ENCODE measurements at places on chromosomes 16 and 17.

DNA sequence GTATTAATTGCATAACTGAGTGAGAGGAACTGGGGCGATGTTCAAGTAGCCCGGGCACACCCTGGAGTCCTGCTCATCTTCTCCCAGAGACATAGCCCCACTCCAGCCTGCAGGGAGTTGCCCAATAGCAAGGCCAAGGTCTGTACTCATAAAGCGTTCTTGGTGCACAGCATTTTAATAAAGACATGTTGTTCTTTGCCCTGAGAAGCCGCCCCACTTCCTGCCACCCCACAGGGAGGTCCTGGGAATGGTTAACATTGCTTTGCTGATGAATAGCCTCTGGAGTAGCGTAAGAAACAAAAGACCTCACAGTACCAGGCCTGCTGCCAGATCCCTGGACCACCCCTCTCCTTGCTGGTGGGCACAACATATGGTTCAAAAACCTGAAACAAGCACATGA lies 21.6 kb upstream of the CDH1 start:
- DNase-seq: no peak

- no peak for DNase-seq
Observed at GRCh38 chr17:27896701-27897100, 3.5 kb upstream of the LYRM9 start.

DNA sequence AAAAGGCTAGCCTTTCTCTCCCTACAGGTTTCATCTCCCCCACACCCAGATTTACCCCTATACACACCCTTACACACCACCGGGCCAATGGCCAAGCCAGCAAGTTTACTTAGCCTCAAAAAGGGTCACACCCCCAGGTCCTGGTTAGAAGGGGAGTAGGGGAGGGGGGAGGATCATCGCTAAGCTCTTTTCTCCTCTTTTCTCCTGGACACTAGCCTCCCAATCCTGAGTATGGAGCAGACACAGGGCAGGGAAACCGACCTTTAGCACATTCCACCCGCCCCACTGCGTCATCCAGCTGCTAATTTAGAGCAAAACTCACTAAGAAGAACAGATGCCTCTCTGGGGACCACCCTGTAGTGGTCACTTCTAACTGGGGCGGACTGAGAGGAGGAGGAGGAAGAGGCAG lies 4.4 kb downstream of the ACLY start:
- DNase-seq: no peak

GRCh38 chr17:1227917-1228780 lies 42.1 kb upstream of the BHLHA9 start:
- DNase-seq: peak; percentile 63

DNA sequence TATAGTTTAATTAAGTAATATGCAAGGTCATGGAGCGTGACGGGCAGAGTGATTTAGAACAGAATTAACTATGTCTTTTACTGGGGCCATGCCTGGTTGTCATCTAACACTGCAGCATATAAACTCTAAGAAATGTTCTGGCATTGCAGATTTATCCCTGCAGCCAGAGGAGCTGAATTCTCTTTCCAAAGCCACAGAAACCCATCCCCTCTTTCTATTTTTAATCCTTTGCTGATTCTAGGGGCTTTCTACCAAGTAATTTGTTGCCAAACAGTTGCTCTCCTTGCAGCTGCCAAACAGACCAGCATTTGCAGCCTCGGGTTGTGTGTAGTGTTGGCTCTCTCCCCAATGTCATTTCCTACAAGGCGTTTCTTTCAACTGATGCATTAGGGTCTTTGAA lies 243.2 kb upstream of the MON1B start:
- no peak for DNase-seq

DNA sequence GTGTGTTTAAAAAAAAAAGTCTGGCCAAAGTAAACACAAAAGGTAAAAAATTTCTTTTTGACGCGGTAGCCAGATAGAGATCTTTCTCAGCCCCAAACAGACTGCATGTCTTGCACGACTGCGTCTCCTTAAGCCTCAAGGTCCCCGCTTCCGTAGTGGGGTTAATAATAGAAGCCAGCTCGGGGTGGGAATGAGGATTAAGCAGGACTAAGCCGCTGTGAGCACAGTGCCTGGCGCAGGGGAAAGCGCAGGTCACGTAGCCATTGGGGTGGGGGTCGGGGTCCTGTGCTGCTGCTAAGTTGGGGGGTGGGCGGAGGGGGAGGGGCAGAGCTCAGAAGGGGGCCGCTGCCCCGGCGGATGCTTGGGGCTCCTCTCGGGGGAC lies 521 bp downstream of the GGA2 start:
- DNase-seq: peak; percentile 40

DNA sequence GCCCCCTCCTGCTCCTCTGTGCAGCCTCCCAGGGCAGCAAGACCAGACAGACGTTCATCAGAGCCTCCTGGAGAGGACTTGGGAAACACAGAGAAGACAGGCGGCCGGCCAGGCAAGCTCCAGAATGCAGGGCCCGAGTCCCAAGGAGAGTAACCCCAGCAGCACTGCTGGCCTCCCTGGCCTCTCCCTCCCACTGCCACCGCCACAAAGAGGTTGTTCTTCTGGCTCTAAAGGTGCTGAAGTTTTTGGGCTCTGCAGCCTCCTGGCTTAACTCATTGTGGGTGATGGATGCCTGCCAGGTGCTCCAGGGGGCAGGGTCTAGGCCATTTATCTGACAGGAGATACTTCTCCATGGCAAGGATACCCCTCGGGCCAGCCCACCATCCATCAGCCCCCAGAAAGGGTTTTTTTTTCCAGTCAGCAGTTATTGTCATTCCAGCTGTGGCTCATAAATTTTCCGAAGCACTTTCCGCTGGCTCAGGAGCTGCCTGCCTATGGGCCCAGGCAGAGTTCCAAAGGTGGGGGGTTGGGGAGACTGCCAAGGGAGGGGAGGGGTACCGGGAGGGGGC lies 32.0 kb upstream of the MRPS23 start:
- DNase-seq: no peak

GRCh38 chr17:59094861-59095530 lies 11.7 kb downstream of the TRIM37 start:
- no peak for DNase-seq

- no peak for DNase-seq
Observed at GRCh38 chr17:27356091-27356705, 62.3 kb downstream of the WSB1 start.

- no peak for DNase-seq
Observed at GRCh38 chr17:67411397-67411796, 34.3 kb downstream of the PITPNC1 start.

DNA sequence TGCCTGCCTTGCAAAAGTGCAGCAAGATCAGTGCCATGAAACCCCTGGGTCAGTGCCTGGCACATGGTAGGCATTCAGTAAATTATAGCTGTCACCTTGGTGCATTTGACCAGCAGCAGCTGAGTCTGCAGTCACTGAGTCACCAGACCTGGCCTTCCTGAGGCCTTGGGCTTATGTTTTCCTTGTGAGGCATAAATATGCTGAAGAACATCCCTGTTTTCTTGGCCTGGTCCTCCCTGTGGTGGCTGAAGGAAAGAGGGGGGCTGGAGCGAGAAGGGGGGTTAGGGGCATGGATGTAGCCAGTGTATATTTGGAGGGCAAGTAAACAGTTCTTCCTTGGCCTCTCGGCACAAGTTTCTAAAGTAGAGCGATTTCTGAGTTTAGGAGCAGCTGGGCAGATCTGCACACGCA lies 26.5 kb downstream of the EPN2 start:
- no peak for DNase-seq

- no peak for DNase-seq
Observed at GRCh38 chr17:65022751-65023700, 33.5 kb downstream of the GNA13 start.

GRCh38 chr16:57471852-57472664 lies 9.6 kb downstream of the POLR2C start:
- DNase-seq: no peak

DNA sequence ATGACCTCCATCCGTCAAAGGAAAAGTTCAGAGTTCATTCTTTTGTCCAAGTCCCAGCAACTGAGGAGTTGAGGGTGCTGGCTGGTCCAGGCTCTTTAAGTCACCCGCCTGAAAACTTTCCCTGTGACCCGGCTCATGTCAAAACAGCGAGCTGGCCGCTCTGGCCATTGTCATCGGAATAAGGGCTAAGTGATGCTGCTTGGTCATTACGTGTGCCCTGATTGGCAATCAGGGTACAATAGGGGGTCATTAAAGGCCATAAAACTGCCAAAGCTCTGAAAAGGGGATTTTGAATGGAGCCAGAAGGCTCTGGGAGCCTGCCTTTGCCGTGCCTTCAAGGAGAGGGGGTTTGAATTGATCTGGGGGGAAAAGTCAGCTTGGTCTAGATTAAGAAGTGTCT lies 88.5 kb upstream of the IRX3 start:
- no peak for DNase-seq

GRCh38 chr16:9807302-9807701 lies 374.9 kb downstream of the GRIN2A start:
- DNase-seq: no peak

GRCh38 chr17:29758255-29758654 lies 135.5 kb upstream of the CORO6 start:
- DNase-seq: no peak

- DNase-seq: no peak
Observed at GRCh38 chr16:84823484-84823883, 3.7 kb downstream of the CRISPLD2 start.

DNA sequence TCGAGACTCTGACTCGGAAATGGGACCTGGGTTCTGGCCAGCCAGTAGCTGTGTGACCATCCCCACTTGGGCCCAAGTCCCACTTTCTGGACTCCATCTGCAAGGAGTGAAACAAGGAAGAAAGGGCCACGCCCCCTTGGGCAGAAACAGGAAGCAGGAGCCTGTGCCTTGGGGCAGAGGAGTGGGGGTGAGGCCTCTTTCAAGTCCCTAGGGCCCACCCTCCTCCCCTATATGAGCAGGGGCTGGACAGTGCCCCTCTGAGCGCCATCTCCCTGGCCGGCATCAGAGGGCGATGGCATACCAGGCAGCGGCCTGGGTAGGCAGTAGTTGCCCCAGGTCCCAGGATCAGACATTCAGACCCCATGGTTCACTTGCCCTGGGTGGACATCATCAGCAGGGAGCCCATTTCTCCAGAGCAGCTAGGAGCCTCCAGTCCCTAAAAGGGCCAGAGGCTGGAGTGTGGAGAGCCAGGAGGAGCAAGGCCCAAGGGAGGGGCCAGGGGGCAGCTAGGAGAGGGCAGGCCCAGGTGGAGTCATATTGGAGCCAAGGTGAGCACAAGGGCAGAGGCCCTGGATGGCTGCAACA lies 7.1 kb downstream of the BCAR1 start:
- DNase-seq: peak; percentile 80

- DNase-seq: peak; percentile 96
Observed at GRCh38 chr17:29613352-29613837, 9.3 kb downstream of the CORO6 start.

- no peak for DNase-seq
Observed at GRCh38 chr17:63495491-63495890, 18.6 kb downstream of the ACE start.

GRCh38 chr17:65198653-65199382 lies 61.6 kb downstream of the RGS9 start:
- DNase-seq: no peak

DNA sequence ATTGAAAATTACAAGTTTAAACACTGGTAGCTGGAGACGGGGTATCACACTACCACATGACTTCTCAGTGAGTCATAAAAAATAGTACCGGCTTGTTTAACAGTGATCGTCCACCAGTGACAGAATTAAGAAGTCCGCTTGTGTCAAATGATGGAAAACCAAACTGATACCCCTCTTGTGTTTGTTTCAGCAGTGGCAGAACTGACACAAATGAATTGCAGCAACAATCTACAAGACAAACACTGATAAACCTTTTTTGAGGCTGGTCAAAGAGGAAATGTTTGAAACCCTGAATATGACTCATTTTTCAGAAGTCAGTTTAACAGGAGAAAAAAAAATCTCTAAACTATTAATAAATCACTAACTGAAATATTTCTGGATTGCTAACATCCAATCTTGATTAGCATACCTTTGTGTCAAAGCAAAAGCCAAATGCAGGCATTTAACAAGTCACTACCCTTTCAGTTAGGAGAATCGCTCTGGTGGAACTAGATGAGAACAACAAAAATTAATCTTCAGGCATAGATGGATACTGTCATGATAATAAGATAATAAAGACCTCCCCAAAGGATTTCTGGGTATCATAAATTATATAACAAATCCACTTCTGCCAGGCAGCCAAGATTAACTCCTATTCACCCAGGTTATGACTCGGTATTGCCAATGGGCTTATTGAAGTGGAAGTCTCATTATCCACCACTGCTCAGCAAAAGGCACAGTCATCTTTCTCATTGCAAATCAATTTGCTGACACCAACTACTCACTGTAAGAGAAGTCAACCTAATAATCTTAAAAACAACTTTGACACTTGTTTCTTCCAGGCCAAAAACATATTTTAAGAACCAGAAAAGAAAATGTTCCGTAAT lies 20.8 kb downstream of the DCUN1D3 start:
- DNase-seq: no peak

- DNase-seq: no peak
Observed at GRCh38 chr16:26453215-26453614, 613.5 kb upstream of the C16orf82 start.

GRCh38 chr17:75626496-75627038 lies 6.7 kb upstream of the SMIM5 start:
- no peak for DNase-seq

- no peak for DNase-seq
Observed at GRCh38 chr17:44761932-44762810, 3.4 kb downstream of the ADAM11 start.

GRCh38 chr16:9578459-9578858 lies 487.0 kb downstream of the HAPSTR1 start:
- no peak for DNase-seq

- peak; percentile 71 for DNase-seq
Observed at GRCh38 chr16:20611975-20612481, 35.9 kb upstream of the ACSM2B start.

- no peak for DNase-seq
Observed at GRCh38 chr16:19001788-19002187, 18.1 kb downstream of the TMC7 start.

DNA sequence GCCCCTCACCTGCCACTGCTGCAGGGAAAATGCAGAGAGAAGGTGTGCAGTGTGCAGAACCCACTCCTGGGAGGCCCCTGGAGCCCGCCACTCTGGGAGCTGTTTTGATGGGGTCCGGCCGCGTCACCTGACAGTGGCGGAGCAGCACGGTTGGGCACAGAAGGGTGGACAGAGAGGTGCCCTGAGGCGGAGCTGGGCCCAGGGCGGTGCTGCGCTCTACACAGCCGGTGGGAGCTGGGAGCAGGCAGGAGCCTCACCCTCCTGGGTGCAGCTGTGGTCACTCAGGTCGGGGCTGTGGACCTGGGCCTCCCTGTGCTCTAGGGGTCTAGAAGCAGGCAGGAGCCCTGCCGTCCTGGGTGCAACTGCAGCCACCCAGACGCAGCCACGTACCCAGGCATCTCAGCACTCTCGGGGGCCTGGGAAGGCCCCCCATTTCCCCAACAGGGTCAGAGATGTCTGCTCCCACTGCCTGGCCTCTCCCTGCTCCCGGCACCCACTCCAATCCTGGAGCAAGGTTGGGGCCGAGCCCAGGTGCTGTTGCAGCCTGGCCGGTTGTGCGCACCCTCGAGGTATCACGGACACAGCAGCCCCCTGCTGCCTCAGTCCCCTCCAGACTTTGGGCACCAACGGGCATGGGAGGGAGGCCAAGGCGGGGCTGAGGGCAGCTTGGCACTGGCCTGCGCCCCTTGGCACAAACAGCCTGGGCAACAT lies 304.4 kb upstream of the AXIN2 start:
- DNase-seq: no peak
